Gastrocnemius medialis (tissue), 4 donors: ENCODE measurements at places on chromosomes 1 and 21.
A peak's percentile ranks its signal among the peaks of the same experiment; 100 is the strongest.

DNA sequence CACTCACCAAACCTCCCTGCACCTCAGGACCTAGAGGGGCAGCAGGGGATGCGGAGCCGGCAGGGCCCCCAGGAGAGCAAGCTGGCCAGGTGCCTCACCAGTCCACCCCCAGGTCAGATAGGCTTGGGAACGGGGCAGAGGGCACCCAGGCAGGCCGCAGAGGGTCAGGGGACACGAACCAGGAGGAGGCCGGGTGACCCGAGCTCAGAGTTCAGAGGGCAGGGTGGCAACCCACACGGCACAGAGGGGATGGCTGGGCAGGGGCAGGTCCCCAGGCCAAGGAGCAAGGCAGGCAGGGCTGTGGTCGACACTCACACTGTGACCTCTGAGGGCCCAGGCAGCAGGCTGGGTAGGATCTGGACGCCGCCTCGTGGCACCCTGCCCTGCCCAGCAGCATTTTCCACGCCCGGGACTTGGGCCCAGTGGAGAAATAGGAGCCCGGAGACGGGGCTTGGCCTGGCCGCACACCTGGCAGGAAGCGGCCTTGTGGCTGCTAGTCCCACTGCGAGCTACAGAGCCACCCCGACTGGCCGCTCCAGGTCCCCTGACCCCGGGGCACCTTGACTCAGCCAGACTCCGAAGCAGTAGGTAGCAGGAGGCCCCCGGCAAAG is 5.3 kb downstream of the DVL1 start:
- DNase-seq = peak; percentile 83

DNA sequence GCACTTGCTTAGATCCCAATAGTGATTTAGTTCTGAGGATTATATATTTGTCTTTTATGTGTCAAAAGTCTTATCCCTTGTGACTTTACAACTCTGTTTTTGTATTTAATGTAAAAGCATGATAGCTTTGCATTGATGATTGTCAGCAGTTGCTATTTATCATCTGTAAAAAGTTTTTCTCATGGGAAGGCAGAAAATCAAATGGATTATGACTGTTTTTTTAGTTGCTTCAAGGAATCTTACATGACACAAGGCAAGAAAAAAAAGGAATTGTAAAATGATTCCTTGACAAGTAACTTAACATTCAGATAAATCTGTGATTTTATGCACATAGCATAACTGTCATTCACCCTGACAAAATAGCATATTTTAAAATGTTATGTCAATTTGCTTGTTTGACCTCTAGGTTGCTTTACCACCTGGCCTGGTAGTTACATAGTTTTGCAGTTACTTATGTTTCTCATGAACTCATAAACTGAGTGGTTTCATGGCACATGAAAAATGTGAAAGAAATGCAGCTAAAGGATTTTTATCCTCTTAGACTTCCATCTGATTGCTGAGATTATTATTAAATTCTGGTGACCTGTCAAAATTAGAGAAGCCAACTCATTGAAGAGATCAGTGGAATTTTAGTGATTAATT is 622.6 kb downstream of the ADGRL2 start:
- DNase-seq = no peak

- DNase-seq = peak; percentile 23
Observed at GRCh38 chr1:153422450-153423068, 6.2 kb downstream of the S100A7A start.

DNA sequence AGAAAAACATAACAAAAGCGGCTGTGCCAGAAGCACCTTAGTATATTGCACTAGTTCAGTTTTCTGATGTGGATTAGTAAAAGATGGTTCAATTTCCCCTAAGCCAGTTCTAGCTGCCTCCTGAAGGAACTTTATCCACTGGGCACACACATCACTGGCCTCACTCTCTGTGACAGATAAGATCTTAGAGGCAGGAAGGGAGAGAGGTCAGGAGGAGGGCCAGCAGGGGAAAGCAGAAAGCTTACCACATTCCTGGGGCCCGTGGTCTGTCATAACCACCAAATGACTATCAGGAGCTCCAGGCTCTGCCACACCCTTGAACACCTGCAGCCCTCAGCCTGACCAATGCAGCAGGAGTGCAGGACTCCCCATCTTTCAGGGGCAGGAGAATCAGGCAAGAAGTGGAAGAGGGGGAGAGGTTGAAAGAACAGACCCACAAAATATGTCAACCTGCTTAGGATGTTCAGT is 37.8 kb downstream of the LRRC71 start:
- DNase-seq = no peak

- DNase-seq = no peak
Observed at GRCh38 chr1:21568809-21569385, 59.7 kb downstream of the ALPL start.
